Stimulated activated CD8-positive, alpha-beta memory T cell treated with anti-CD3 and anti-CD28 coated beads, Interleukin-12 subunit alpha, Interleukin-12 subunit beta, amount 100 ng/mL, for 4 hours (primary cell): ENCODE measurements at places on chromosomes 16 and 17.

DNA sequence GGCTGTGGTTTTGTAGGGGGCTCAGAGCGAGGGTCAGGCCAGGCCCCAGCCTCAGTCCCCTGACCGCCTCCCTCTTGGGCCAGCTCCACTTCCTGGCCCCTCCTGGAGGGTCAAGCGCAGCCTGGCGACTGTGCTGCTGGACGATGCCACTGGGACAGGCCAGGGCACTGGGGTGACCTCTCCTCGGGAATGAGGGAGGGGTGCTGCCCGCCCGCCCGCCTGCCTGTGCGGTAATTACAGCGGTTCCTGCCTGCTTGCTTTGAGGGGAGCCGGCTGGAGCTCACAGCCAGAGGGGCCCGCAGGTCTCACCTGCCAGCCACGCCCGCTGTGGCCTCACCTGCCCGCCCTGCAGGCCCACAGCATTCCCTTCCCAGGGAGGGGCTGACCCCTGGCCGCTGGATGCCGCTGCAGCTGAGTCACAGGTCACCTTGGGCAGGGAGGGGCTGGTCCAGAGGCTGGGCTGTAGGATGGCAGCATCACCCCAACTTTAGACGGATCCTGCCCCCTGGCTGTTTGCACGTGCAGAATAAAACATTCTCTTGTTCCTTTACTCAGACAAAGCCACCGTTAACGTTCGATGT, 76.7 kb upstream of the CBX4 start:
- no peak for DNase-seq

DNA sequence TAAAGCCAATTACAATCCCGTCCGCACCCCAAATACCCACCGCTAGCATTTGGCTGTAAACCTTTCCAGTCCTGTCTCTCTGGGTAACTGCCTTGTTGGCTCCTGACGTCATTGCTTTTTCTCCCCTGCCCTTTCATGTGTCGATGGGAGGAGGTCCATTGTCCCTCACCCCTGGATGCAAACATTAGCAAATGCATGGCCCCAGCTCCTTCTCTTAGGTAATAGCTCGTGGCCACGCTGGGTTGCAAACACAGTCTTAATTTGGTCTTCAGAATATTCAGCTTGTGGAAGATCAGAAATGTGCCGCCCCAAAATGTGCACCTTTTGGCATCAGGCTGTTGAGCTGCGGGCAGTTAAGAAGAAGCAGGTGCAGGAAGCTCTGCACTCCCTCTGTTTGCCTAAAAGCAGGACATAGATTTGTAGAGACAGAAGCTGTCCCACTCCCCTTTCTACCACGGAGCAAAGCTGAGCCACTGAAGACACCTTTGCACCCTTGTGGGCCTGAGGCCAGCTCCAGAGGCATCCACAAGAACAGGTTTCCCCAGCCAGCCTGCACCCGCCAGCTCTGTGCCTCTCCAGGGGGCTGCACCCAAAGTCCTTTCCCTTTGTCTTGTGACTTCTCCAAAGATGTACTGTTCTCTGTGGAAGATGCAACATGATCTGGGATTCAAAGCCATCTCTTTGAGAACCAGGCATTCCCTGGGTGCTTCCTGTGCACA, 127.3 kb downstream of the MGAT5B start:
- DNase-seq = no peak

GRCh38 chr17:40577611-40578065, 12.4 kb upstream of the CCR7 start:
- DNase-seq = no peak

- DNase-seq = no peak
Observed at GRCh38 chr16:342455-343213, 9.9 kb downstream of the AXIN1 start.

DNA sequence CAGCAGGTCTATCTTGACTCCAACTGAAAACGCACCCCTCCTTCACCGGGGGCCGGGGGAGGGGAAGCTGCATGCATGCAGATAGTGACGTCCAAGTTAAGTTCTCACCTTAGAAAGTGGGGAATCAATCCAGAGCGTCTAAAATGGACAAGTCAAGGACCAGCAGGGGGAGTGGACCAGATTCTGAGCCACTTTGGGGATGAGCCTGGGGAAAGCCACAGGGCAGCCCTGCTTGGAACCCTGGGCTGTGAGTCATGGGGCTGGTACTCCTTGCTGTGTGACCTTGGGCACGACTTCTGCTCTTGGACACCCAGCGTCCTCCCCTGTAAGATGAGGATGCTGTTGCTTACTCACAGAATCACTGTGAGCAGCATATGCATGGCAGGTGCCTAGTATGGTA, 9.1 kb downstream of the TNFRSF13B start:
- no peak for DNase-seq

DNA sequence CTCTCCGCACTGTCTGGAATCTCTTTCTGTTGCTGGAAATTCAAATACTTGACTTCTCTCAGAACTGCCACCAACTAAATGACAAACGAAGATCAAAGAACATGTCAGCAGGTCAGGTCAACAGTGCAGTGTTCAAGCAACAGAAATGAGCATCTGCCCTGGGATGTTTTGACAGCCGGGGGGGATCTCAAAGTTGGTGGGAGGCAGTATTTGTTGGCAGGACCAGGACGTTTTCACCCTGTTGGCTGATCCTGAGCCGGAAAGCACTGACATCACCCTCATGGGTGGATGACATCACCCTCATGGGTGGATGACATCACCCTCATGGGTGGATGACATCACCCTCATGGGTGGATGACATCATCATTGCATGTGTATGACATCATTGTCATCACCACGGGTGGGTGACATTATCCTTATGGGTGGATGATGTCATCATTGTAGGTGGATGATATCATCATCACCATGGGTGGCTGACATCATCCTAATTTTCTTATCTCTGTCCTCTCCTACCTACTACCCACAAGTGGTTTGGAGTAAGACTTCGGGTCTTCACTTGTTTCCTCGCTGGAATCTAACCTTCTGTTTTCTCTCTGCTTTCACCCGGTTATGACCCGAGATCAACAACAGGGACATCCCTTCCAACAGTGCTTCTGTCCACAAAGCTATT, 18.9 kb downstream of the DNAH17 start:
- DNase-seq = no peak

DNA sequence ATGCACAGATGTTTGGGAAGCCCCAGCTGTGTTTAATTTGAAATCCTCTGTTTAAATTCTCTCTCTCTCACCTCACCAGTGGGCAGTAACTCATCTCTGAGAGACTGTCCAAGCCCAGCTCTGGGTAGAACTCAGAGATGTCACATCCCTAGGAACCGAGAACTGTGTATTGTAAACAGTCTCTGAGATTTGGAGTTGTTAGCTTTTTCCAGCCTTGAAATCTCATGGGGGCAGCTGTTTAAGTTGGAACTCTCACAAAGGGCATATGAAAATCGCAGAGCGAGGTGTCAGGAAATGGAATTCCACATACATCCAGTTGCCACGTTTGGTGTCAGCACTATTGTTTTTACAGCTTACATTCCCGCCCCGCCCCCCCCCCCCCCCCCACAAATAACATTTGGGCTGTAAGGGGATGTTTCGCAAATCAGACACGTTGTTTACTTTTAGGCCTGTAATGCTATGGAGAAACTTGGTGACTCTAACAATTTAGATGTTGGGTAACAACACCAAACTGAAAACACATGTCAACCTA, 34.3 kb downstream of the VPS35L start:
- DNase-seq = no peak

DNA sequence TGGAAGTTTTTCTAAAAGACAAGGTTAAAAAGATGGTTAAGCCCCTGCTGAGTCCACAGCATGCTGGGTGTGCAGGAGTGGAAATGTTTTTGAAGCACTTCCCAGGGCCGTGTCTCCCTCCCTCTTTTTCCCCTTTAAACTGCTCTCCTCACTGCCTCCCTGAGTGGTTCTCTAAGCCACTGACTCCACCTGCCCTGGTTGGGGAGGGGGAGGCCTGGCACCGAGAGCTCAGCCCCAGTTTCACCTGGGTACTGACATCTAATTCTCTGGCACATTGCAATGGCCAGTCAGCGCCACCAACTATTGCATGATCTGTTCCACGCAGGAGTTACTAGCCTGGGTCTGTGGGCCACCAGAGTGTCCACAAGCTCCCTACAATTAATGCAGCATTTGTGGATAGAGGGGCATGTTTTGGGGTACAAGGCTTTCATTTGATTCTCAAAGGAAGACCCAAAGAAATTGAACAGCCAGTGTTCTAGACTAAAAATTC, 22.7 kb downstream of the MPP3 start:
- no peak for DNase-seq

DNA sequence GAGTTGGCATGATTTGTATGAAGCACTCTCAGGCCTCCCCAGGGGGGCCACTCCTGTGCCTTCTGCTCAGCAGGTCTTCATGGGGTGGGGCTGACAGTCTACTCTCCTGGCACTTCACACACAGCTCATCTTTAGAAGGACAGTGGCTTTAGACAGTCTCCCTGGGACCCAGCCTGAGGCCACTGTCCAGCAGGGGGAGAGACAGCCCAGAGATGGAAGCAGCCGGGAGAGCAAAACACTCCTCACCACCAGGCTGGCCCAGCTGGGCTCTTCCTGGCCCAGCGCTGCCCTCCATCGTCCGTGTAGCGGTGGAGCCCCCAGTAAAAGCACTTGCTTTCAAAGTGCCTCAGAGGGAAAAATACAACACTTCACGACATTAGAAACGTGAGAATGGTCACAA, 62.0 kb upstream of the CRHR1 start:
- DNase-seq = no peak

DNA sequence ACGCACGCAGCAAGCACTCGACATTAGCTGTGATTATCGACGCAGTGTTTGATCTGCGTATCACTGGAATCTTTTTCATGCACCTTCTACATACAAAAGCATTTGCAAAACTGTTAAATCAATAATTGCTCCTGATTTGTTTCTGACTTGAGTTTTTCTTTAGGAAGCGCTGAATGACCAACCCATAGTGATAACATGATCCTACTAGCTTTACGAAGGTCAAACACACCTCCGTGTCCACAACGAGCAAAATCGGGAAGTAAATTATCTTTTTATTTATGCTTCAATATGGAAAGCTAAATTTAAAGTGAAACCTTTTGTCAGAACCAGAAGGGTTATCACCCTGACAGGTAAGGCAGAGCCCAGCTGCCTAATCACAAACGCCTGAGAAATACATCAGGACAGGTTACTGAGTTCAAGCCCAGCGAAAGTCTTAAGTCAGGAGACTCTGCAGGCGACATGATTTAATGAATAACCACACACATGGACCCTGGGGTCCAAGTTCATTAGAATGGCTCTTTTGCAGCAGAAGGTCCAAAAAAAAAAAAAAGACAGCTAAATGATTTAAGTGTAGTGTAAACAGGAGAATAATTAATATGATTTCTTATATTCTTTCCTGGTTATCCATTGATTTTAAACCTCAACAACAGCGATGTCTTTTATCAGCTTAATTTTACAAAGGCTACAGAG, 104.2 kb downstream of the ADCY9 start:
- no peak for DNase-seq

DNA sequence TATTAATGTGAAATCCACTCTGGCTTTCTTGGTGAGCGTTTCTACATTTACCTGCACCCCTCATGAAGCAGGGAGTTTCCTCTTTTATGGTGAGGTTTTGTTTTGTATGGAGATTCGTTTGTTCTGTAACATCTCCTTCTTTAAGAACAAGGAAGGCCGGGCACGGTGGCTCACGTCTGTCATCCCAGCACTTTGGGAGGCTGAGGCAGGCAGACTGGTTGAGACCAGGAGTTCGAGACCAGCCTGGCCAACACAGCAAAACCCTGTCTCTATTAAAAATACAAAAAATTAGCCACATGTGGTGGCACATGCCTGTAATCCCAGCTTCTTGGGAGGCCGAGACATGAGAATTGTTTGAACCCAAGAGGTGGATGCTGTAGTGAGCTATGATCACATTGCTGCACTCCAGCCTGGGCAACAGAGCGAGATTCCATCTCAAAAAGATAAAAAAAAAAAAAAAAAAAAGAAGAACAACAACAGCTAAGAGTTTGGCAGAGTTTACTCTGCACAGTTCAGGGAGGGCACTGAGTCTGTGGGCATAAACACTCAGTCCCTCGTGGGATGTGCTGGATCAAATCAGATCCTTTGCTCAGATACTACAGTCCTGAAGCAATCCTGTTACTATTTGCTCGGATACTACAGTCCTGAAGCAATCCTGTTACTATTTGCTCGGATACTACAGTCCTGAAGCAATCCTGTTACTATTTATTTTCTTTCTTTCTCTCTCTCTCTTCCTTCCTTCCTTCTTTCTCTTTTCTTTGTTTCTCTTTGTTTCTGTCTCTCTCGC, 28.9 kb downstream of the ADCY9 start:
- DNase-seq = no peak

DNA sequence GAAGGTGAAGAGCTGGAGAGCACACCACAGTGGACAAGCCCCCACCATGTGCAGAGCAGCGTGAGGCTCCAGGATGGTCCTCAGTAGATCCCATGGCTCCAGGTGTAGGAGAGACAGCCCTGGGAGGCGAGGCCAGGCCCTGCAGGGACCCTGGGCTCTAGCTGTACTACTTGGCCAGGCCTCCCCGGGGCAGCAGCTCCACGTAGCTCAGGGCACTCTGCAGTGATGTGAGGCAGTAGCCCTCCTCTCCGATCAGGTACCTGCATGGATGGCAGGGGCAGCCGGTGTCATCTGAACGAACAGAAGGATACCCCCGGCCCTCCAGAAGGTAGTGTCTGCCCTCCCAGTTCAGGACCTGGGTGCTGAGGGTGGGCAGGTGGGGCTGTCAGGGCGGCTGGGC, 6.2 kb upstream of the SPATA2L start:
- no peak for DNase-seq
